ENCODE measurements at places on chromosomes 7 and 10. TPM values are rescaled to one million over a fixed set of nuclear protein-coding genes. Genes with fewer than 3 reads are reported as not detected.

FAM237B gene
- not detected for total RNA-seq

DNA sequence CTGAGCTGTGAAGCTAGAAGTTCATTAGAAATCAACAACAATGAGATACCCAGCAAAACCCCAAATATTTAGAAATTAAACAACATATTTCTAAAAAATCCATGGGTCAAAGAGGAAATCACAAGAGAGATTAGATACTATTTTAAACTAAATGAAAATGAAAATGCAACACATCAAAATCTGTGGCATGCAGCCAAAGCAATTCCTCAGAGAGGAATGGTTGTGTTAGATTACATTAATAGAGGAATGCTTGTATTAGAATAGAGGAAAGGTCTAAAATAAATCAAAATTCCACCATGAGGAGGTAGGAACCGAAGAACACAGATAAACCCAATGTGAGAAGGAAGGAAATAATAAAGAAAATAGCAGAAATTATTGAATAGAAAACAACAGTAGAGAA, 642.1 kb upstream of the GALNT17 start:
- no peak for DNase-seq

DNA sequence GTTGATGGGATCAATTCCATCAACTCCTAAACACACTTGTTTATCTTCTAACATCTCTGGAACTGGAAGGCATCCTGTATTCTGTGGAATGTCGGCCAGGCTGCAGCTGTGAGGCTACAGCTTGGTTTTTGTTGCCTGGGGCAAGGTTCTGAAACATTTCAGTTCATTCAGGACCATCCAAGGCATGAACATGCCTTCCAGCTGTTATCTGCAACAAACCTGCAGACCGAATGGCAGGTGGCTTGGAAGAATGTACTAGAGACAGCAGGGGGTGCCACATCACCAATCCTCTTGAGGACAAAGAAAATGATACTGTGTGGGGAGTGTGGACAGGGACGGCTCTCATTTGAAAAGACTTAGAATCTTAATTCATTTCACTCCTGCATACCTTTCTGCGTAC, 12.4 kb downstream of the PAPOLB start:
- DNase-seq, result peak; percentile 57

RHBDD2 gene
- total RNA-seq, result 14.8 TPM

FGF8 gene
- not detected for total RNA-seq

GRCh38 chr10:3955955-3956617, 171.1 kb upstream of the KLF6 start:
- no peak for DNase-seq

All from lung microvascular endothelial cell (primary cell).